ENCODE measurements at places on chromosomes 1 and 21.

DNA sequence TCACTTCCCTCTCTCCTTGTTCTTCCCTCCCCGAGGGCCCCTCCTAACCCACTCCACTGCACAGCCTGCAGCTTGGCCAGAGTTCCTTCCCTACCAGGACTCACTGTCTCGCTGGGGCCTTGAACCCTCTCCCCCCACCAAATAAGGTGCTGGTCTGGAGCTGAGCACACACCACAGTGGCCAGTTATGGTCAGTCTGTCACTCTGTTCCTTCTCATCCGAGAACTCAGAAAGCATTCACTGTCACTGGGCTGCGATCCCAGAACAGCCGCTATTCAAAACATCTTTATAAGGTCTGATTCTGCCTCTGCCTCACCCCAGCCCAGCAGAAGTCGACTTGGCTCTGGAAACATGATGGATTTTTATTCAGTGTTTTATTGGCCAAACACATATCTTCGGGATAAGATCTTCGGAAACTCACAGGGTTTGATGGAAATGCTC is 19.8 kb upstream of the LBR start:
- DNase-seq, result no peak

GRCh38 chr1:53047737-53048736 is 14.0 kb upstream of the PODN start:
- no peak for DNase-seq

DNA sequence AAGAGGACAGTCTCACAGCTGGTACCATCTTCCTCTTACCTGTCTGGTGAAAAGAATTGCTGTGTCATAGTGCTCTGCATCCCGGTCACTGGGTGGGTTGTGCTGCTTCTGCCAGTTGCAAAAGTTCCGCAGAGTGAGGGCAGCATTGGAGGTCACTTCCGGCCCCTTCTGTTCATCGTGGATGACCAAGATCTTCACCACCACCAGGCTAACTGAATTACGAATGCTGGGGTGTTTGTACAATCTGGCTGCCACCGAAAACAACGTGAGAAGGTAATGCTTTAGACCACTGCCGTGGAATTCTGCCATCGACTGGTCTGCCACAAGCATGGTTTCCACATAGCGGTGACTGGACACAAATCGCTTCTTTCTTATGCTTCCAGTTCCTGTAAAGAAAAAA is 2.9 kb downstream of the ADAMTS1 start:
- DNase-seq, result no peak

GRCh38 chr1:154943649-154944400 is 7.3 kb upstream of the PMVK start:
- DNase-seq, result peak; percentile 62

DNA sequence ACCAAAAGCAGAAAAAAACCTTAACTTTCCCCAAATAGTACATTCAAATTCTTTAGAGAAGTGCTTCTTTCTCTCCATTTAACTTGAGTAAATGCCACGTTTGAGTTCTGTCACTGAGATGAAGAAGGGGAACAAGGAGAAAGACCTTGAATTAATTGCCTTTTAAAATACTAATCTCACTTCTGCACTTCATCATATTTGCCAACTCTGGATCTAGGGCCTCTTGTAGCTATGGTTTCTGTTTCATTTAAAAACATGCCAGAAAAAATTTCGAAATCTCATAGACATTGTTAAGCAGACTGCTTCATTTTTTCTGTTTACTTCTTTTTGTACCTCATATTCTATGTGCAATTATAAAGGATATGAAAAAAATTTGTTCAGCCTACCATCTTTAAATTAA is 24.6 kb downstream of the MIXL1 start:
- peak; percentile 5 for DNase-seq

Data from inflammatory macrophage (primary cell).